ENCODE measurements at places on chromosomes 3 and 15.

- DNase-seq, result no peak
Measured at GRCh38 chr15:60790641-60791040, 311.7 kb upstream of the ICE2 start.

- DNase-seq, result peak; percentile 93
Measured at GRCh38 chr3:9843715-9844438, at the start of gene RPUSD3. Gene RPUSD3, minus strand, starts transcription at chr3:9844008. Its CDS starts 18 bp downstream, at chr3:9843990.

- DNase-seq, result no peak
Measured at GRCh38 chr15:90799639-90800170, 68.7 kb upstream of the FURIN start.

GRCh38 chr15:51405693-51406523, 64.5 kb downstream of the GLDN start:
- no peak for DNase-seq

DNA sequence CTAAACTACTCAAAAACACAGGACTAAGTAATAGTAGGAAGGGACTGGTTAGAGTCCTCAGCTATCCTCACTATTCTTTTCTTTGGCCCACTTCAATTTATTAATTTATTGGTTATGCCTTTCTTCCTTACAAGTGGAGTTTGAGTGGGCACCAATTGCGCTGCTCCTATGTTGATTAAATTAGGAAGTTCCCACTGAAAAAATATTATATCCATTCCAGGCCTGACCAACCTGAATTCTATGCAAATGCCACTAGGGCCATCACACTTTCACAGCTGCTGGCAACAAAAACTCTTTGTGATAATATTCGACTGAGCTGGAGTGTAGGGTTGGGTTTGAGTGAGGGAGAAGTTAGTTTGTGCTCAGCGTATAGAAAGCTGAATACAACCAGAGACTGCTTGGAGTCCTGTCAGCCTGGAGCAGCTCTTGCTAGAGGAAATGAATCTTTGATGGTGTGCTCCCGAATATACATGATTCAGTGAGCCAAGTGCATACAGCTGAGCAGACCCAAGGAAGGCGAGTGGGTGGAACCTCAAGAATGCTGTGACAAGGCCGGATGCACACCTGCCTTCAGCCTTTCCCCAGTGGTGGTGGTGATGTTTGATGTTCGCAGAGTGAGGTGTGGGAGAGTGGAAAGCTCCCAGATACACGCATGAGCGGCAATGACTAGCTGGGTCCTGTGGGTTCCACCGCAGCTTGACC, 1.5 kb downstream of the ARHGEF3 start:
- peak; percentile 60 for DNase-seq

DNA sequence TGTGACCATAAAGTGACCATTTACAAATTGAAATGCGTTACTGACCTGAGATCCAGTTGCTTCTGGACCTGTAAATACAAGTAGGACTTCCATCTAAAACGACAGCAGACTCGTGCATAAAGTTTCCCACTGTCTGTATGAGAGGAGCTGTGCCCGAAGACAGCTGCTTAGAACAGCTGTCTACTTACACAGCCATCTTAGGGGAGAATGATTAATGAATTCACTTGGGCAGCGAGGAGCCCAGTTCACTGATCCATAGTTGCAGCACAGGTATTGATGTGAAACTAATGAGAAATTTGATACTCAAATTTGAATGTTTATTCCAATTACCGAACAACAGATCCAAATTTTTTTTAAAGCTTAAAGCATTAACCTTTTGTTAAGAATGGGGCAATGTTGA, 748.1 kb downstream of the NR2F2 start:
- no peak for DNase-seq

DNA sequence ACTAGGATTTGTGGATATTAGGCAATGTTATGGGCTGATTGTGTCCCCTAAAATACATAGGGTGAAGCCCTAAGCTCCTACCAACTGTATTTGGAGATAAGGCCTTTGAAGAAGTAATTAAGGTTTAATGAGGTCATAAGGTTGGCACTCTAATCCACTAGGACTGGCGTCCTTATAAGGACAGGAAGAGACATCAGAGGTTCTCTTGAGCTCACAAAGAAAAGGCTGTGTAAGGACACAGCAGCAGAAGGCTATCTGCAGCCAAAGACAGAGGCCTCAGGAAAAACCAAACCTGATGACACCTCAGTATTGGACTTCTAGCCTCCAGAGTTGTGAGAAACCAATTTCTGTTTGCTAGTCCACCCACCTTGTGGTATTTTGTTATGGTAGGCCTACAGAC, 416.7 kb downstream of the ZBTB20 start:
- no peak for DNase-seq

- no peak for DNase-seq
Measured at GRCh38 chr3:65560901-65561300, 477.8 kb downstream of the MAGI1 start.

DNA sequence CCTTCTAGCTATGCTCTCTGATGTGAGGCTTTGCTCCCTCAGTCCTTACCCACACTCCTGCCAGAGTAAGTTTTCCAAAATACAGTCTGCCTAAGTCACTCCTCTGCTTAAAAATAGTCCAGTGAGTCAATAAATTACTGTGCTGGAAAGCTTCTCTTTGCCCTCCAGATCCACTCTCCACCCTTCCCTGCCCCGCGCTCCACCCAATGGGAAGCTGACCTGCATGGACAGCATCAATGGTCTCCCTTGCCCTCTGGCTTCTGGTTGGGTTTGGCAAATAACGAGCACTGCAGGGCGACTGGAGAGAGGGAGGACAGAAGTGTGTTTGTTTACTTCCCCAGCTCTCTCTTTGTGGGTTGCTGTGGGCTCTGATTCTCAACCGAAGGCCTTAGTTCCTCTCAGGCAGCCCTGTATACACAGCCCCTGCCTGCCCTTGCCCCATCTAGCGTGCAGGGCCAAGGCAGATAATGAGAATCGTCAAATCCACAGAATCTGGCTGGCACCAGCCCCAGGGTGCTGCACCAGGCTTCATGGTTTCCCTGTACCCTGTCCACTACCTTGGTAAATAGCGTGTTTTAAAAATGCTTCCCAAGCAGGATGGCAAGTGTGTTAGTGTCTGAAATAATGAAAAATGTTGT, 110.4 kb downstream of the ADAMTSL3 start:
- no peak for DNase-seq

DNA sequence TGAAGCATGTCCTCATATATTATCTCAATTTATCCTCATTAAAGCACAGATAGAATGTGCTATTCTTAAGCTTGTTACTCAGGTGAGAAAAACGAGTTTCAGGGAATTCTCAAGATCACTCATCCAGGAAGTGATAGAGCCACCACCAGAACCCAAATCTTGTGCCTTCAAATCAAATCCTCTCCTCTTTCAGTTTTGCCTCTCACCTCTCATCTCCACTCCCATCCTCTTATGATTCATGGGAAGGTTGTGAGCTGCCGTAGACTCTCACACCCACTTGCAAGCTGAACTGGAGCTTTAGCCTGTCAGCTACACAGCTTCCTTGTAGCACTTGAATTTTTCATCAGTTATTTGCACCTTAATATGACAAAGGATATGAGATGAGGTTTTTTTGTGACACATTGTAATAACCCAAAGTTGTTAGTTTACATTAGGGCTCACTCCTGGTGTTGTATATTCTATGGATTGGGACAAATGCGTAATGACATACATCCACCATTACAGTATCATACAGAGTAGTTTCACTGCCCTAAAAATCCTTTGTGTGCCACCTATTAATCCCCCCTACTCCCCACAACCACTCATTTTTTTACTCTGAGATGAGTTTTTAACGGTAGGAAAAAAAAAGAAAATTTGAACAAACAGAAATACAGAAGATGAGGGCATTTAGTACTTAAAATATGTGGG, 25.7 kb downstream of the GPR15 start:
- peak; percentile 32 for DNase-seq

GRCh38 chr3:30623351-30623750, 16.9 kb downstream of the TGFBR2 start:
- no peak for DNase-seq

DNA sequence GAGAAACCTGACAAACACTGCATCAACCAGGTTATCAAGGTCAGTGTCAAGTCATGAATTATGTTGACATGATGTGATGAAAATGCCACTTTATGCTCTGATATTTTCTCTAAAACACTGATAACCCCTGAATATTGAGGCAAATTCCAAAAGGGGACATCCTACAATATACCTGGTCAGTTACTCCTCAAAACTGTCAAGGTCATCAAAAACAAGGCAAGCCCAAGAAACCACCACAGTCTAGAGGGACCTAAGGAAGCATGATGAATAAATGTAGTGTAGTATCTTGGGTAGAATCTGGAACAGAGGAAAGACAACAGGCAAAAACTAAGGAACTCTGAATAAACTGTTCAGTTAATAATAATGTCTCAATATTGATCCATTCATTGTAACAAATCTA, 275.3 kb upstream of the THRB start:
- no peak for DNase-seq

- no peak for DNase-seq
Measured at GRCh38 chr3:53921296-53921695, 29.6 kb upstream of the SELENOK start.

DNA sequence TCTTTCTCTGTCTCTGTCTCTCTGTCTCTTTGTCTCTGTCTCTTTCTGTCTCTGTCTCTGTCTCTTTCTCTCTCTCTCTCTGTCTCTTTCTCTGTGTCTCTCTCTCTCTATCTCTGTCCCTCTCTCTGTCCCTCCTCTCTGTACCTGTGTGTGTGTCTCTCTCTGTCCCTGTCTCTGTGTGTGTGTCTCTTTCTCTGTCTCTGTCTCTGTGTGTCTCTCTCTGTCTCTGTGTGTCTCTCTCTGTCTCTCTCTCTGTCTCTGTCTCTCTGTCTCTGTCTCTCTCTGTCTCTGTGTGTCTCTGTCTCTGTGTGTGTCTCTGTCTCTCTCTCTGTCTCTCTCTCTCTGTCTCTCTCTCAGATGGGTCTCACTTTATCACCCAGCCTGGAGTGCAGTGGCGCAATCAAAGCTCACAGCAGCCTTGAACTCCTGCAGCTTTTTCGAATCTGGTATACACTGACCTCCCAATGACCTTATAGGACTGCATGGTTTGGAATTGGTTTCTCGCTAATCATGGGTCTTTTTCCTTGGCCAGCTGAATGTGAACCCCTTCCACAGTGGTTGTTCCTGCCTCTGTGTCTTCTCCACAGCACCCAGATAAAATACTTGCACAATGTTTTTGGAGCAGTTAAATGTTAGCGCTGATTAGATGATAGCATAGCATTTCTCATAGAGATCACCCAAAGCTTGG, 102.6 kb upstream of the KLHL25 start:
- DNase-seq, result no peak

- no peak for DNase-seq
Measured at GRCh38 chr3:193680220-193680619, 87.2 kb downstream of the OPA1 start.

DNA sequence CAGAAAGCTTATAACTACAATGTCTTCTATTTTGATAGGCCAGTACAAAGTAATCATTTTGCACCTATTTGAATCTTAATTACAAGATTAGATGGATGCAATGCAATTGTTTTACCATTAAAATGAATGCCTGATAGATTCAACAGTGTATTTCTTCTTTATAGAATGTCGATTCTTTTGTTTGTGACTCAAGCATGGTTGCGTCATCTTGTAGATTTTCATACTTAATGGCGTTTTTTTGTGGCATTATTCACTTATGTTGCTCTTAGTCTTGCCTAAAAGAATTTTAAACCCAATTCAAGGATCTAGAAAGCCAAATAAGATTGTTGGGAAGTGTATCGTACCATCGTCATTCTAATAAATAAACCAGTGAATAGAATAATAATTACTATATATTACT, 21.4 kb downstream of the ZBTB38 start:
- no peak for DNase-seq

DNA sequence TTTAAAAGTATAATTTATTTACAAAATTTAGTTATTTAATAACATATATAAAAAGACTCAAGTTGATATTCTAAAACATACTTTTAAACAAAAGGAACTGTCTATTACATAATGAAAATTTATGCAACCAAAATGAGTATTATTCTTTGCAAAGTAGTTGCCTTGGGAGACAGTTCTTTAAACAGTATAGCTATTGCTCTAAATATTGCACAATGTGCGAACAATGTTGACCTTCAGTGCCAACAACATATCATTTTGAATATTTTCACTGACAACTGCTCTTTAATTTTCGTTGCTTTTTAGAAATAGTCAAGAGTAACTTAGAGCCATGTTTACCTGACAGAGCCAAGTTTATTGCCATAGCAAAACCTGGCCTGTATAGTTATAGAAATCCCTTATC, 124.9 kb downstream of the ZBTB20 start:
- no peak for DNase-seq

DNA sequence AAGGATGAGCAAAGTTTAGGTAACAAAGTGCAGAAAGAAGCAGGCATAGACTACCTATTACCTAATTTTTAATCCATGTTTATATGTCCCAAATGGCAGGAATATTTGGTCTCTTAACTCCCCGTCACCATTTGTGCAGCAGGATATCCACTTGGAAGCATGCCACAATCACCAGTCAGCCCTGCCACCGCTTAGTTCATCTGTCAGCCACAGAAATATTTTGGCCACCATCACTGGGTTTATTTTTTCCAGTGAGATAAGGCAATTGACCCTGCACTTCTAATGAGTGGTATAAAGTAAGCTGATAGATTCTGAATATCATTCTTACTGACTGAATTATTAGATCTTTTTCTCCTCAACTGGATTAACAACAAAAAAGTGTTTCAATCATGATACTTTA, 152.9 kb upstream of the SOX2 start:
- no peak for DNase-seq

GRCh38 chr3:12187448-12188327, 29.0 kb upstream of the TIMP4 start:
- no peak for DNase-seq

DNA sequence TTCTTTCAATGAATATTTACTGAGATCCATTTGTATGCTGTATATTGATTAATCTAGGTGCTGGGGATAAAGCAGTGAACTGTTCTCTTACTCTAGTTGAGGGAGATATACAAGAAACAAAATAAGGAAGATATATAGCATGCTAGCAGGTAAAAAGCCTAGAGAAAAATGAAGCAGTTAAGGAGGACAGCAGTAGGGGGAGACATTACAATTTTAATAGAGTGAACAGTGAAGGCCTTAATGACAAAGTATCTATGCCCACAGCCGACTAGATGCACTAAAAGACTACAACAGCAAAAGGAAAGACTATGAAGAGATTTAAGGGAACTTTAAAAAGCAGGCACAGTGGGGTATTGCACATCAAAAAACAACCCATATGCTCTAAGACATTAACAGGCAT, 81.4 kb downstream of the XRN1 start:
- DNase-seq, result no peak

DNA sequence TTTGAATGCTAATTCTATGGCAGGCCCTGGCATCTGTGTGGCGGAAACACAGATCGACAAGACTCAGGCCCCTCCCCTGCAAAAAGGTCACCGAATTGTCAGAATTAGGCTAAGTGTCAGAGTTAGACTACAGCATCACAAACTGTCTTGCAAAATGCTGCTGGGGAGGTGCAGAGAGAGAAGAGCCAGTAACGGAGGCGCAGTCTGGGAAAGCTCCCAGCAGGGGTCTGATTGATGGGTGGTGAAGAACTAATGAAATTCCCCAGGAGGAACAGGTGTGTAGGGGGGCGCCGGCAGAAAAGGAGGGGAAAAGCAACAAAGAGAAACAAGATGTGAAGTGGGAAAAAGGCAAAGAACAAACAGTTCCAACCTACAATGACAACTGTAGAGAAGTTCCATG, 72.7 kb upstream of the TAMM41 start:
- DNase-seq, result no peak
